RPMI7951 (cell line): ENCODE measurements at places on chromosomes 1 and 21. TPM values are rescaled to one million over a fixed set of nuclear protein-coding genes. Genes with fewer than 3 reads are reported as not detected.

- peak; percentile 57 for DNase-seq
These were observed 14.5 kb downstream of the HHAT start for GRCh38 chr1:210342986-210343780.

The MMP23B gene
- 0.24 TPM in 1 of 2 replicates, not detected in the other for total RNA-seq

- DNase-seq: no peak
These were observed 2.3 kb downstream of the PANK4 start for GRCh38 chr1:2523891-2524609.

GRCh38 chr1:229625071-229625914 is 629 bp downstream of the TAF5L start:
- DNase-seq: peak; percentile 31

DNA sequence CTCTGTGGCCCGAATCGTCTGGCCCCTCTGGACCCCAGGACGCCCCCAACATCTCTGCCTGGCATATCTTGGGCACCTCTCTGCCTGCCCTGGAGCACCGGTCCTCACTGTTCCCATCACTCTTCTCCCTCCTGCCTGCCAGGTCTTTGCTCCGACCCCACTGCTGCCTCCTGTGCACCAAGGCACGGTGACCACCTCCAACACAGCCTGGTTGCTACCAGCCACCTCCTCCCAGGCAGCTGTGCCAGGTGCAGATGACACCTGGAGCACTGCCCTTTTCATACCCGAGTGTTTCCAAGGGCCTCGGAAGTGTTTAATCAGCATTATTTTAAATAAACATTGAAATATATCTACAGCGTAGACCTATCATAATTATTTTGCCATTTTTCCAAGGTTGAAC is 31.3 kb downstream of the PKNOX1 start:
- no peak for DNase-seq

DNA sequence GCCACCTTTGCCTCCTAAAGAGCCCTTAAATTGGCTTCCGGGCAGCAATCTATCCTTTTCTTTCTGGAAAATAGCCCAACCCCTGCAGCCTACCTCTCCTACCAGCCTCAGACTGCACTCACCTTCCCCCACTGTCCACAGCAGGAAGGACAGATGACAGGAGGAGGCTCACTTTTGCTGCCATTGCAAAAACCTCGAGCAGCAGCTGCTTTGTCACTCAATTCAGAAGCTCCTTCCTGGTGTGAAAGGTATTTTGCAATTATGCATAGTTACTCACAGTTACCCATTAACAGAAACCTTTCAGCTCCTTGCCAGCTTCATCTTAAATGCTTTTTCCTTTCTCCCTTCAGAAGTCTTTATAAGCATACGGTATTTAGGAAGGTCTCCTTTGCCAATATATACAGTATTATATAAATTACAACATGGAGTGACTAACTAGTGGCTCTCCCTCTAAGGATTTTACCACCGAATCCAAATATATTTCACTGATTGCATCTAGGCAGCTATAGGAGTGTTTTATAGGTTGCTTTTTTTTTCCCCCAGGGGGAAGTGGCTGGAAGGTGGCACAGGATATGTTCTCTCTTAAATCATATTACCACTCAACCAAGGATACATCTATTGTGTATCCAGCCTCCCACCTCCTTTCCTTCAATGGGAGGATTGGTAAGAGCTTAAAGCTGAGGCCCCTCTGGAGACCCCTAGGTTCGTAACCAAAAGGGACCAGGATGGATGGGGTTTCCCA is 142.1 kb upstream of the IPO9 start:
- DNase-seq: no peak

DNA sequence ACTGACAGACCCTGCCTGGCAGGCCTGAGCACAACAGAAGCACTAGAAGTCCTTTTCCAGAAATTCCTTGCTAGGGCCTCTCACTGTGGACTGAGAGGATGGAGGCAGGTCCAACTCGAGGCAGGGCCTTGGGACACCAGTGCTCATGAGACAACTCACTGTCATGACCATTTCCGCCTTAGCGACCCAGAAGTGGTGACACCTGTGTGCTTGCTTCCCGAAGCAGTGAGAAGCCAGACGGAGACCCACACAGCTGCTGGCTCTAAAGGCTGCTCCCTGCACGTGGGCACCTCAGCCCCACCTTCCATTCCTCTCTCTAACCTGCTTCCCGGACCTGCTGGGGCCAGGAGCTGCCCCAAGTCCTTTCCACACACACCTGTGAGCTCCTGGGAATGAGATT is 33.0 kb downstream of the KCNC4 start:
- no peak for DNase-seq

DNA sequence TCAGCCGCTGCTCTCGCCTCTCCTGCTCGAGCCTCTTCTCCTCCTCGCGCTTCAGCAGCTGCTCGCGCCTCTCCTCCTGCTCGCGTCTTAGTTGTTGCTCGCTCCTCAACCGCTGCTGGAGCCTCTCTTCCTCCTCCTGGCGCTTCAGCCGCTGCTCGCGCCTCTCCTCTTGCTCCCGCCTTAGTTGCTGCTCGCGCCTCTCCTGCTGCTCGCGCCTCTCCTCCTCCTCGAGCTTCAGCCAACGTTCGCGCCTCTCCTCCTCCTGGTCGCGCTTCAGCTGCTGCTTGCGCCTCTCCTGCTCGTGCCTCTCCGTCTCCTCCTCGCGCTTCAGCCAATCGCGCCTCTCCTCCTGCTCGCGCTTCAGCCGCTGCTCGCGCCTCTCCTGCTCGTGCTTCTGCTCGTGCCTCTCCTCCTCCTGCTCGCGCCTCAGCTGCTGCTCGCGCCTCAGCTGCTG is 3.7 kb downstream of the TCHH start:
- DNase-seq: peak; percentile 23

The C1orf105 gene
- not detected in 2 replicates for total RNA-seq

DNA sequence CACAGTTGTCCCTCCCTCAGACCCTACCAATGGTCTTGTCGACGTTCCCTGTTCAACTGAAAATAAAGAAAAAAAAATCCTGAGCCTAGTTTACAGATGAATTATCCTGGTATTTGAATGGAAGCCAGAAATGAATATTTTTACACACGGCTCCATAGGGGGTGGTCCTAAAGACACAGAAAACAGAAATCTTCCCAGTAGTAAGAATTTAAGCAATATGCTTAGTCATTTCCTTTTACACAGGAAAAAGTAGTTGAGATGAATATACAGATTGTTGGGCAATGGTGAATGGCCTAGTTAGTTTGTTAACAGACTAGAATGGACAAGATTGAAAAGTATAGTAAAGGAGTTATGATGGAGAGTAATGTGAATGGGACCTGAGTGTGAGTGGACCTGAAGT is 67.4 kb downstream of the RGS18 start:
- peak; percentile 3 for DNase-seq
